Anterior cingulate cortex (tissue), 58 donors: ENCODE measurements at places on chromosomes 6 and 20.

DNA sequence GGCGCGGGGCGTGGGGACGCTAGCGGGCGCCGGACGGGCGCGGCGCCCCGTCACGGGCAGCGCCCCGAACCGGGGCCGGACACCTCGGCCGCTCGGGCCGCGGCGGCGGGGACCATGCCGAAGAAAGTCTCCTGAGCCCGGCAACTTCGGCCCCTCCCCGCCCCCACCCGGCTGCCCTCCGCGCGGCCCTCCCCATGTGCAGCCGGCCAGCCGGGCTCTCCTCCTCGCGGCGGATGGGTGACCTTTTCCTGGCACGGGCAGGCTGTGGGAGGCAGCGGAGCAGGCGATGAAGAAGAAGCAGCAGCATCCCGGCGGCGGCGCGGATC, 278 bp downstream of the UST start:
- peak; percentile 35 for DNase-seq

DNA sequence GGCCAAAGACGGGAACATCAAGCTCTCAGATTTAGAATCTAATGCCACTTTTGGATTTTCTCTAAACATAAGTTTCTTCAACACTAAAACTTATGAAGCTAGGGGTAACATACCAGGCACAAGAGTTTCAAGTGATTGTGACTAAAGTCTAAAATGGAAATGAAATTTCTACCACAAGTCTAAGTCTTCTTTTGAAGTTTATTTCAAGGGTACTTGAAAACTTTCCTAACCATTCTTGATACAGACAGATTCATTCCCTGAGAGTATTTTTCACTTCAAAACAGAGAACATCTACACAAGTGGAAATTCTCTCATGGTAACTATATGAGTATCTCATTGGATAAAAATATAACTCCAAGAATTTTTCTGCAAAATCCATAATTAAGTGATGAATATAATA, 56.2 kb downstream of the BTBD9 start:
- no peak for DNase-seq

- DNase-seq = no peak
Measured at GRCh38 chr6:3813150-3813780, 35.9 kb upstream of the FAM50B start.

- DNase-seq = peak; percentile 49
Measured at GRCh38 chr20:57259121-57259937, 7.1 kb downstream of the BMP7 start.

- DNase-seq = no peak
Measured at GRCh38 chr6:155128977-155129376, 133.9 kb downstream of the TIAM2 start.

DNA sequence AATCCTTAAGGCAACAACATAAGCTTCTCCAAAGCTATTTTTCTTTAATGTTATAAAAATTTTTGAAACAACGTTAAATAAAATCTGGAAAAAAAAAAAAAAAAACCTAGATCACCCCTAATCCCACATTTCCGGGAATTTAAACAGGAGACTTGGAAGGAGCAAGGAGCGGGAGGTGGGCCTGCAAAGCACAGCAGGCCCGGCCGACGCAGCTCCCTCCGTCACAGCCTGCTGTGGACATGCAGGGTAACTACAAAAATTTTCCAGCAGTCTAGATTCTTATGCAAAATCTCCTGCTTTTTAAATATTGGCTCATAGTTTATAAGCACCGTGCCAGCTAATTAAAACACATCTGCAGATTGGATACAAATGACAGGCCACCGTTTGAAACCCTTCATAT, 23.5 kb downstream of the FOXF2 start:
- no peak for DNase-seq

DNA sequence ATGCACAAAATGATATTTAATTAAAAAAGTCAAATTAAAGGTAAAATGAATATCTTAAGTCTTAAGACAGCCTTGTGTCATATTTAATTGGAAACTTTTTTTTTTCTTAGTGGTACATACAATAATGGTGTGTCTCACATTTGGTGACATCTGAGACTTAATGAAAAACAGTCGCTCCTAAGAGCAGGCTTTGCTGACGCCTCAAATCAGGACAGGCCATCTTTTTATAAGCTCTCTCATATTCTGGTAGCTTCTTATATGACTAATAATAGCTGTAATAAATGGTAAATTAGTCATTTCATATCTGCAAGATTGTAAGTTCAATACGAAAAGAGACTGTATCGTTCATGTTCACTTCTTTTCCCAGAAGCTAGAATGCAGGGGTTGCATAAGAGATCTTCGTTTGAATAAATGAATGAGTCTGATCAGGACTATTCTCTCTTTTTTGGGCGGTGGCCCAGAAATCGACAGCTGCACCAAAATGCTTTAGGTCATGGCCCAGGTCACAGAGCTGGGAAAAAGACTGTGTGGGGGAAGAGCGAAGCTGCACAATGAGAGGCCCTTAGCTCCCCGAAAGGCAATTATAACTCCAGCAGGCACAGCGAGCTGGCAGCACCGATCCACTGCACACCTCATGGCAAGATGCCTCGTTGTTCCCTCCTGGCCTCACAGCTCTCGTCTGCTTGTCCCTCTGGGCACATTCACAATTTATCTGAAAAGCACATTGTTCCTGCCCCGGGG, 69.4 kb downstream of the NRN1 start:
- no peak for DNase-seq

- no peak for DNase-seq
Measured at GRCh38 chr20:36777576-36777975, 4.0 kb upstream of the DSN1 start.

DNA sequence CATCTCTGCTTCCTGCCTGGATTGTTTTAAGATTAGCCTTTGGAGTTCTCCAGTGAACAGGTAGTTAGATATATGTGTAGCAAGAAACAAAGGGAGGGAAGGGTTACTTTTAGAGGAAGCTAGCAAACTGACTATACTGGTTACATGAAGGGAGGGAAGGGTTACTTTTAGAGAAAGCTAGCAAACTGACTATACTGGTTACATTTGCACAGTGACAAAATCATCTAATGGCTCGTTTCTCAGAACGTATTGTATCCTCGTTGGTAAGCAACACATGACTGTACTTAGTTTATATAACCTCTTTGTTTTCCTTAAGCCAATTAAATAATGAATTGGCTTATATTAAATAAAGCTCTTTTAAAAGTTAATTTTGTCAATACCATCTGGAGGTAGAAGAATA, 540.9 kb downstream of the EPM2A start:
- no peak for DNase-seq

DNA sequence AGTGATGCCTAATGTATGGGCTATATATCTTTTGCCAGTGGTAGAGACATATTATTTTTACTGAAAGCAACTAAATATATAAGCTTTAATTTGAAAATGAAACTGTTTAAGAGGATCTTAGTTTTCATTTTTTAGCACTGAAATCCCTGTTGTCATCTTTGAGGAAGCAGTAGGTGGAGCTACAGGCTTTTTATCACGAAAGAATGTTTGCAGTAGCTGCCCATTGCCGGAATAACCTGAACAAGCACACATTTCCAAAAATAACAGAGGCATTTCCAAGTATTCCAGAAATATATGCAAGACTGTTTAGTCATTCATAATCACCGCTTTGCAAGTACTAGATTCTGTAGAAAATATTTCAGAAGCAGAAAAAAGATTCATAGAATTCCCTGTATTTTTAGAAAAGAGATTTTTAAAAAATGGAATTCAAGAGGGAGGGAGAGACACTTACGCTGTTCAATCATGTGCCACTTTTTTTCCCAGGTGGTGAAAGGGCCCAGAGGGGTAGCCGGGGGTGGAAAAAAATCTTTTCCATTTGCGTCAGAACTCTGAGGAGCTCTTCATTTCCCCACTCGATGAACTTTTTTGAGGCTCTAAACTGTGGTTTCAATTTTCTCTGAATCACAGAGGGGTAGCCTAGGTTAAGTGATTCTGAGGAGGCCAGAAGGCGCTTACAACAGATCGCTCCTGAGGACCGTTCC, 142.5 kb upstream of the FERMT1 start:
- DNase-seq = no peak

DNA sequence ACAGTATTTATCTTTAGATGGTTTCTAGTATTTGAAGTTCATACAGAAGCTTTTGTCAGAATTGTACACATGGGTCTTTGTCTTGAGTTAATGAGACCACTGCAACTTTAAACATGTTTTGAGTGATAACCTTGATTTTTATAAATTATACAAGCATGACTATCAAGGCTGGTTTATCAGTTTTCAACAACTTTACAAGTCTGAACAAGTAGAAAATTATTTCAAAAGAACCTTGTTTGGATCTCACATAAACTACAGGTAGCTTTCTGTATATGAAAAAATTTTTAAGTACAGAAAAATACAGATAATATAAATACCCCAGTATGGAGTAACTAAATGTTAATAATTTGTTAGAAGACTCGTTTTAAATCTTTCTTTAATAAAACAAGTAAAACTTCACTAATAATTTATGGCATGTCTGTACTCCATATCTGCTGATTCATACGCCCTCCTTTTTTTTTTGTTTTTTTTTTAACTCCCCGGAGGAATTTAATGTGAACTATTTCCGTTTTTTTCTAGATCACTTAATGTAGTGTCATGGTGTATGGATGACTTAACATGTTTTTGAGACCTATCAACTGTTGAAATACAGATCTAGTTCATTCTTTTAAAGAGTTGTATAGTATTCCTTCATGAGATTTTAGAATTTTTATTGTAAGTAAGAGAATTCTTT, 18.3 kb downstream of the VAPB start:
- no peak for DNase-seq

DNA sequence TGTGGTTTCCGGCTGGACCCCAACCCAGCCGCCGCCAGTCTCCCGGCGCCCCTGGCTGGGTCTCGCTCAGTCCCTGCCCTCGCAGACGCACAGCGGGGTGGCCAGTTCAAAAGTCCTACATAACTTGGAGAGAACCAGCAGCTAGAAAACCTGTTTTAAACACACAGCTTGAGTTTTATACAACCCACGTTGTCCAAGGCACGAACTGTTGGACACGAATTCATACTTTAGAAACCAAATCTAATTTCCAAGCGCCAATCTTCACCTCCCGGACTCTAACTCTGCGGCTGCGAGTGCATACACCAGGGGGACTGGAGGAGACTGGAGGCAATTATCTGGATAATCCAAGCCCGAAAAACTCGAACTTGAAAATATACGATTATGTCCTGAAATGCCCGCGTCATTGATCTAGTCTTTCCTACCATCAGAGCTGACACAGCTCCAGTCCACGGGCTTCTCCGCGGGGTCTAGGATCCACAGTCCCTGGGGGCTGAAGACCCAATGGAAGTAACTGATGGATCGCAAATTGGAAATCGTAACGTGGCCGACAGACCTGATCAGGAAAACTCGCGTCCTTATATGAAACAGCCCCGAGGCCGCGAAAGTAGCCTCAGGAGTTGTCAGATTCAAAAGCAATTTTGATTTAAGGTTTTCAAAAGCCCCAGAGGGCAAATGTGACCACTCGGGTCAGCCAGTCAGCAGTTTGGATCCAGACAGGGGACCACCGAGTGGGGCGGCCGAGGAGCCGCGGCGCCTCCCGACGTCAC, 843 bp upstream of the HEY2 start:
- no peak for DNase-seq

GRCh38 chr6:104324301-104324700, 535.4 kb downstream of the HACE1 start:
- no peak for DNase-seq

GRCh38 chr6:166572370-166573261, 13.9 kb downstream of the RAMACL start:
- DNase-seq = no peak

DNA sequence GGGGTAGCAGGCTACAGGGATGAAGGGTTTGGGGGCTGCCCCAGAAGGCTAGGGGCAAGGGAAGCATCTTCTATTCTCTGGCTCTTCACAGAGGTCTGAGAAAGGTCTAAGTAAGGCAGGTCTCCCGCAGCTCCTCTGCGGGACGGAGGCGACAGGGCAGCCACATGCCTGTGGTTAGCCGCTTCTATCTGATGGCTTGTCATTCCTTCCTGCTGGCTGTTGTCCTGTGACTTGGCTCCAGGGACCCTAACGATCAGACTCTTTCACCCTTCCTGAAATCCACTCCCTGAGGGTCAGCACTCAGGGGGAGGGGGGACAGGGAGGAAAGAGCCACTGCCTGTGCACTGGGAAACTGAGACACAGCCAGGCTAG, 673 bp downstream of the CST7 start:
- DNase-seq = no peak

GRCh38 chr6:48150701-48151100, 39.7 kb upstream of the PTCHD4 start:
- DNase-seq = no peak

DNA sequence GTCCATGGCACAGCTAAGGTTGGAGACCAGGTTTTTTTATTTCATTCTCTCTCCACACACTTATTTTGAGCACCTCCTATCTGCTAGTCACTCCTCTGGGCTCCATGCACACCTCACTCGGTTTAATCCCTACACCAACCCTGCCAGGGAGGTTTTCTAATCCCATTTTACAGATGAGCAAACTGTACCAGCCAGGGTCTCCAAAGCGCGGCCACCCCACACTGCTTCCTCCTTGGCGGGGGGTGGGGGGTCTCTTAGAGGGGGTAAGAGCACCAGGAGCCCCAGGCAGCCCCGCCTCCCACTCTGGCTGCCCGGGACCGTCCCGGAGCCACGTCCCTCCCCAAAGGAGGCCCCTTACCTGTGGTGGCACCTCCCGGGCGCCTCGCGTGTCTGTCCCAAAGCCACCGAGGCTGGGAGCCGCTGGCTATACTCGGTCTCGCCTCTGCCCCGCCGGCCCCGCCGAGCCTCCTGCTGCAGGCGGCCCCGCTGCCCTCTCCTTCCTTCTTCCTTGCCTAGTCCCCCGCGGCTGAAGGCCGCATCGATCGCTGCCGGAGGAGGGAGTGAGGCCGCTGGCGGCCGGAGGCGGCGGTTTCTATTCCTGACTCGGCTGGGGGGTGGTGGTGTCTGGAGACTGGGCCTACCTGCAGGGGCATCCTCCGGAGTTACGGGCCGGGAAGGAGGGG, at the start of gene KCNS1:
KCNS1 (minus strand) TSS at position 565 of the 683 bp plus-strand sequence. CDS start 1,891 bp downstream, outside the sequence.
- no peak for DNase-seq

DNA sequence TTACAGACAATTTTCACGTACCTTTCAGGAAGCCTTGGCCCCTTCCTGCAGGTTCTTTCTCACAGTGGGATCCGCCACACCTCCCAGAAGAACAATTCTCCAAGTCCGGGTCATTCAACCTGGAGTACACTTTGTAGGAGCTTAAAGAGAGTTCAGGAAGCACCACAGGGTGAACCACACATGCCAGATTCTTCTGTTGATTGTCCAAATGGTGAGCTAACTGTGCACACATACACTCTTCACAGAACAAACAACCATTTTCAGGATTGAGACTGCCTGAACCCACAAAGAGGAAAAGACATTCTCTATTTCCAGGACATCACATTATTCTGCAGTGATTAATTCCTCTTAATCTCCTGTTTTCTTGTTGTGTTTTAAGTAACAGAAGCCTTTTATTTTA, 51.0 kb downstream of the SCGN start:
- no peak for DNase-seq
